ENCODE measurements at places on chromosomes 2 and 18.

DNA sequence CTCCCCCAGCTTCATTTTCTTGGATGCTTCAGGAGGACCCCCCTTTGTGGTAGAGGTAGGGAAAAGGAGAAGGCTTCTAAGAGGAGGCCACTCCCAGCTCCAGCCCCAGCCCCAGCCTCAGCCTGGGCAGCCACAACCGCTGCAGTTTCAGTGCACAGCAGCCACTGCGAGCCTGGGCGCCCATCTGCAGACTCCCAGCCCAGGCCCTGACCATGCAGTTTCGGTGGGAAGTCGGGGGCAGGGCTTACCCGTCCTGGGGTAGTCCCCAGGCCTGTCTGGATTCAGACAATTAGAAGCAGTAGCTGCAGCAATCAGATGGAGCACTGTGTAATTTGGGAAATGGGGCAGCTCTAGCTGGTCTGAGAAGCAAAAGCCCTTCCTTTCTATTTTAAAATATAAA is 28.6 kb downstream of the ITM2C start:
- no peak for DNase-seq

GRCh38 chr2:221310730-221311129 is 261.4 kb downstream of the EPHA4 start:
- DNase-seq: no peak

DNA sequence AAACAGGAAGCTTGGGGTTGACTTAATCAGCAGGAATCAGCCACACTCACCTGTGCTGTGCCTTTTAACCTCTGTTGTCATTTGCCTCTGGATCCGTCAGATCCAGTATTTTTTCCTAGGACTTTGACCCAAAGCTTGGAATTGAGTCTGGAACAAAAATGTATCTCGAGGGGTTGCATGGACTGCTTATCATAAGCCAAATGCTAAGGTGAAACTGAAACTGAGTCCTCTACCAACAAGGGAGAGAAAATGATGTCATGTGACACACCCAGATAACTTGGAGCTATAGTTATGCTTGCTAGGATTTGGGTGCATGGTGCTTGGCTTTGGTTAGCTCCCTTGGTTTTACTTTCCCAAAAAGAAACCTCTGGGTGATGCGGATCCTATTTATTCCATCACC is 2158.6 kb upstream of the PIK3C3 start:
- no peak for DNase-seq

GRCh38 chr2:209472871-209473270 is 49.0 kb downstream of the MAP2 start:
- DNase-seq: no peak

DNA sequence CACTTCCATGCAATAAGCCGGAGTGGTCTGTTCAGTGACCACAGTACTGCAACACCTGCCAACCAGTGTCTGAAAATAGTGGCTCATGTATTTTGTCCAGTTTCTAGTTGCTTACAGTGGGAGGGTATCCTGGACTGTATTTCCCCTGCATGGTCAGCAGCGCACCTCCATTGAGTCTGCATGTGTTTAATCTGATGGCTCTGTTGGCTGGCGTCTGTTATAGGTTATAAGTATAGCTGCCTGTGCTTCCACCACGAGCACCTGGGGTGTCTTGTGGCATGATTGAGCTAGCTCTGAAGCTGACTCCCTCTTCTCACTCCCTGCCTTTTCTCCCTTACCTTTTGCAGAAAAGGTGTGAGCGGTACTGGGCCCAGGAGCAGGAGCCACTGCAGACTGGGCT is 12.9 kb downstream of the PTPN18 start:
- DNase-seq: no peak

GRCh38 chr2:229818230-229818629 is 103.6 kb downstream of the TRIP12 start:
- DNase-seq: no peak

DNA sequence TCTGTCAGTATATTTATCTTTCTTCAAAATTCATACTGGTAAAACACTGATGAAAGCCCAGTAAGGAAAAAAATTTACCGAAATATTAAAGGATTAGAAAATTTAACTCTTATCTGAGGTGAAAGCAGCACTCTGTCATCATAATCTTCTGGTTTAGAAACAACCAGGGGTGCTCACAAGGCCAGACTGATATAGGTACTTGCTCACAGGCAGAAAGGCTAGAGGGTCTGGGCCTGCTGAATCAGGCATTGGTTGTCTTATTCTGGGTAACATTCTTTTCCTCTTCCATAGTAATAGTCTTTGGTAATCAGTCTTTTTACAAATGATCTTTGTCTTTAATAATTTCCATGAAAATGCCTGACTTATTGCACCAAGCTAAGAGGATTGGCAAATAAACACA is 221.4 kb upstream of the TFPI start:
- no peak for DNase-seq

DNA sequence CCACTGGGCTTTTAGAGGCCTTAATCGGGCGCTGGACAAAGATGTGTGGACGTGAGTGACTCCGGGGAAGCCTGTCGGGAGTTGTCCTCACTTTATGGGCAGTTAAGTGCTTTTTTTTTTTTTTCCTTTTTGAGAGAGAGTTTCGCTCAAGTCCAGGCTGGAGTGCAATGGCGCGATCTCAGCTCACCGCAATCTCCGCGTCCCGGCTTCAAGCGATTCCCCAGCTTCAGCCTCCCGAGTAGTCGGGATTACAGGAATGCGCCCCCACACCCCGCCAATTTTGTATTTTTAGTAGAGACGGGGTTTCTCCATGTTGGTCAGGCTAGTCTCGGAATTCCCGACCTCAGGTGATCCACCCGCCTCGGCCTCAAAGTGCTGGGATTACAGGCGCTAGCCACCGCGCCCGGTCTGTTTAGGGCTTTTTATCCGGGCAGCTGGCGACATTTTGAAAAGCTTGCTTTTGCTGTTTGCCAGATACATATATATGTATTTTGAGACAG is 1.5 kb downstream of the MSH6 start:
- no peak for DNase-seq

GRCh38 chr2:213271947-213272346 is 12.3 kb upstream of the SPAG16 start:
- no peak for DNase-seq

DNA sequence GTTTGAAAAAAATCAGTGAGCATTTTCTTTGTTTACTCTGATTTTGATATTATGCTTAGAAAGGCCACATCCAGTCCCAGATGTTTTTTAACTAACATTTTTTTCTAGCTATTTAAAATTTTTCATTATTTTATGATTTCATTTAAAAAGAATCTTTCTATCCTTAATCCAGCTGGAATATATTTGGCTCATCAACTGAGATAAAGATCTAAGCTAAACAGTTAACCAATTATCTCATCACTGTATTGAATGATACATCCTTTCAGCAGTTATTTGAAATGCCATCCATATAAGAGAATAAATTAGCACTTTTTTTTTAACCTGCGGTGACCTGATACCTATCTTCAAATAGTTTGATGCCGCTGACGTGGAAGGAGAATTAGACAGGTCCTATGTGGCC is 245.5 kb upstream of the COPS8 start:
- no peak for DNase-seq

- no peak for DNase-seq
These were observed 166.7 kb upstream of the DTNA start for GRCh38 chr18:34543356-34543755.

- DNase-seq: no peak
These were observed 62.8 kb downstream of the LDLRAD4 start for GRCh38 chr18:13281406-13281805.

- DNase-seq: no peak
These were observed 38.8 kb downstream of the AOX1 start for GRCh38 chr2:200624658-200625057.

GRCh38 chr2:23745068-23745725 is 181.7 kb downstream of the ATAD2B start:
- DNase-seq: no peak

- DNase-seq: no peak
These were observed 95.9 kb downstream of the ATL2 start for GRCh38 chr2:38281095-38281742.

DNA sequence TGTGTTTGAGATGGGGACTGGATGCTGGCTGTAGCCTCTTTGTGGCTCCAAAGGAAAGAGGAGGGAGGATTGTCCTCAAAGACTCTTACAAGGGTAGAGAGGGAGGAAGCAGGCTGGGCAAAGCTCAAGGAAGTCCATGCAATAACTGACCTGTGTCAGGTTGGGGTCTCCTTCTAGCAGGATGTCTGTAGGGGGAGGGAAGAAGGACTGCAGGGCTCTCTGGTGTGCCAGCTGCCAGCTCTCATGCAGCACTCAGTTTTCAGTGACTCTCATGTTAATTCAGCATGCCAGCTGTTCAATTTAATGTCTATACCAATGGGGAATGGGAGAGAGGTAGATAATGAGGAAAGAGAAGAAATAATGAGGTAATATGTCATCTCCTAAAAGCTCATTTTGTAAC is 85.3 kb upstream of the RANBP2 start:
- no peak for DNase-seq

GRCh38 chr18:13306583-13306982 is 88.0 kb downstream of the LDLRAD4 start:
- DNase-seq: no peak

- DNase-seq: no peak
These were observed 48.6 kb downstream of the GYPC start for GRCh38 chr2:126704434-126705160.

- no peak for DNase-seq
These were observed 12.3 kb upstream of the SLC35F5 start for GRCh38 chr2:113768770-113769169.

- DNase-seq: no peak
These were observed 102.5 kb downstream of the EVA1A start for GRCh38 chr2:75458201-75458600.

GRCh38 chr2:121491518-121491917 is 39.2 kb upstream of the RNU4ATAC start:
- DNase-seq: no peak

GRCh38 chr18:47427923-47428637 is 176.6 kb upstream of the SKOR2 start:
- DNase-seq: no peak

- no peak for DNase-seq
These were observed 81.8 kb upstream of the HPCAL1 start for GRCh38 chr2:10220902-10221391.

DNA sequence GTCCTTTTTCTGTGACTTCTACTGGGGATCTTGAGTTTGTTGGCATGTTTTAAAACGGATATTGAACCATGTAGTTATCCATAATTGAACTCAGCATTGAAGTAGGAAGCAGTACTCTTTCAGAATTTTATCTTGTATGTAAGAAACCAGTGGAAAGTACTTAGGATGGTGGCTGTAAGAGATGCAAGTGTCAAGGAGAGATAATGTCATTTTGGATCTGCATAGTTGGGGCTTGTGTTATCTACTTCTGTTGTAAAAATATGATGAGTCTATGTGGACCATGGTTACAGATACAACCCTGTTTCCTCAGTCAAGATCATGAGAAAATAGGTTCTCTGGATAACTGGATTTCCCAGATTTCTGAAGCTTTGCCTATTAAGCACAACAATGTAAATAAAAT is 113.7 kb downstream of the NAB1 start:
- DNase-seq: no peak

DNA sequence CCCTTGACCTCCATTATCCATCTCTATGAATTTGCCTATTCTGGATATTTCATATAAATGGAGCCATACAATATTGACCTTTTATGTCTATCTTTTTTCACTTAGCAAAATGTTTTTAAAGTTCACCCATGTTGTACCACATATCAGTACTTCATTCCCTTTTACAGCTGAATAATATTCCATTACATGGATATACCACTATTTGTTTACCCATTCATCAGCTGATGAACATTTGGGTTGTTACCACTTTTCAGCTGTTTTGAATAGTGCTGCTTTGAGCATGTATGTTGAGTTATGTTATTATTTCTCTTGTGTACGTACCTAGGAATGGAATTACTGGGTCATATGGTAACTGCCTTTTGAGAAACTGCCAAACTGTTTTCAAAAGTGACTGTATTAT is 93.7 kb upstream of the DNMT3A start:
- no peak for DNase-seq

DNA sequence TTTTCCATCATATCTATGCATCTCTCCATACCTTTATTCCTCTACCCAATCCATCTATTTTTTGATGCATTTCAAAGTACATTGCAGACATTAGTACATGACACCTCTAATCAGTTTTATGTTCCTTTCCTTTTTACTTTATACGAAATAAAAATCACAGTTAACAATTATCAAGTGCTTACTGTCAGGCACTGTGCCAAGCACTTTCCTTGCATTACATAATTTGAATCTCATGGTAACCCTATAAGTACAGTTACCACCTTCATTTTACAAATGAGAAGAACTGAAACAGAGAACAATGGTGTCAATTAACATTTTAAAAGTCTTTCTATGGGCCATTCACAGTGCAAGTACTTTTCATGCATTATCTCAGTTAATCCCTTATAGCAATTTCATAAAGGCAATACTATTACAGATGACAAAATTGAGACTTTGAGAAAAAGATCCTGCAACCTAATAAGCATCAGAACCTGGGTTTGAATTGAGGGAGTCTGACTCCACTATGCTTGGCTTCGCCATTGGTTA is 544.4 kb upstream of the TNP1 start:
- DNase-seq: no peak

GRCh38 chr18:67590571-67591141 is 74.1 kb upstream of the DSEL start:
- DNase-seq: no peak

DNA sequence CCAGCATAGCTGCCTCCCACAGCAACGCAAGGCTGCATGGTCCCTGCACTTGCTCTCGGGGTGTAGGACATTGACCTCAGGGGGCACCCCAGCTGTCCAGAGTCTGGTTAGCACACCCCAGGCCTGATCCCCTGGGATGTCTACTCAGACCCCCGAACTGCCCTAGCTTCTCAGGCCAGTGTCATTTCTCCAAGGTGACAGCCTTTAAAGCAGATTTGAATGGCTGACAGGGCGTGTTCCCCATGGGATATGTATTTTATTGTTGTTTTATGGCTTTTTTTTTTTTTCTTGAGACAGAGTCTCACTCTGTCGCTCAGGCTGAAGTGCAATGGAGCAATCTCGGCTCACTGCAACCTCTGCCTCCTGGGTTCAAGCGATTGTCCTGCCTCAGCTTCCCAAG is 40.8 kb upstream of the PTMA start:
- DNase-seq: no peak

DNA sequence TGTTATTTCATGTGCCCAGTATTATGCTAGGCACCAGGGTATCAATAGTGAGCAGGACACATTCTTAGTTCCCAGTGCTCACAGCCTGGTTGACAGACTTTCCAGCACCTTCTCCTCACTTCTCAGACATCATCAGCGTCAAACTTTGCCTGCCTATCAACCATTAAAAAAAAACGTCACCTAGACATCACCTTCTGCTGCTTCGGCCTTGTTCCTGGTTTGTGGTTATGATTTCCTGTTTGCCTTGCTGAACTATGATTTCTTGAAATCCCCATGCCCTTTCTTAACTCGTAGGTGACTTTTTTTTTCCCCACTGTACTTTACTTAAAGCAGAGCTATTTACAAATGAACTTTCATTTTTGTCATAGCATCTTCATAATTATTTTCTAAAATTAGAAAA is 60.4 kb upstream of the NABP1 start:
- DNase-seq: no peak

- DNase-seq: no peak
These were observed 21.9 kb downstream of the TEX44 start for GRCh38 chr2:231614559-231615057.

All from NCI-H526 (cell line).